ENCODE measurements at places on chromosomes 1 and 21.

- no peak overlapping the region for H3K4me3 ChIP-seq
- no peak for DNase-seq
- no peaks in the 10 kb centered on the region for H3K27me3 ChIP-seq
These were observed 31.3 kb downstream of the ACOT11 start for GRCh38 chr1:54579337-54579781.

- H3K4me1 ChIP-seq = no peaks in the 10 kb centered on the region
- no peaks in the 10 kb centered on the region for H3K36me3 ChIP-seq
- DNase-seq = no peak
- no peak overlapping the region for H3K27ac ChIP-seq
- peaks cover 41% of the 10 kb centered on the region for H3K27me3 ChIP-seq
These were observed 885 bp downstream of the KRTAP10-3 start for GRCh38 chr21:44557491-44558328.

DNA sequence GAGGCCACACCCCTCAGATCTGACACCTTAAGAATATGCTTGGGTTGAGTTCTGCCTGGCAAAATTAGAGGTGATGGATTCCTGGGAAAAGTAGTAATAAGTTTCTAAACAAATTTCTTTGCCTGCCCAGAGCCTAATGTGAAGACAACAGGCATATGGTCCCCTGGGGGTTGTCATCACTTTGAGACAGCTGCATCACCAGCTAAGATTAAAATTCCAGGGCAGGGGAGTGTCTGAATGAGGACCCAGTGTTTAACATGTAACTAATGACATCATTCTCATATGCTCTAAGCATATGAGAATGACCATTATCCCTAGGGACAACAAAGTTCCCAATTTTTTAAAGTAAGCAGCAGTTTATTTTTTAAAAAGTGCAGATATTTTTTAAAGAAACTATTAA, 432.2 kb downstream of the PCP4 start:
- no peak overlapping the region for H3K27ac ChIP-seq
- H3K36me3 ChIP-seq = no peaks in the 10 kb centered on the region
- no peaks in the 10 kb centered on the region for H3K27me3 ChIP-seq
- H3K4me1 ChIP-seq = no peaks in the 10 kb centered on the region
- H3K4me3 ChIP-seq = no peak overlapping the region
- DNase-seq = no peak

- no peaks in the 10 kb centered on the region for H3K27me3 ChIP-seq
- no peak for DNase-seq
- no peak overlapping the region for H3K27ac ChIP-seq
- H3K4me3 ChIP-seq = no peak overlapping the region
- H3K4me1 ChIP-seq = peaks cover 36% of the 10 kb centered on the region
- no peaks in the 10 kb centered on the region for H3K36me3 ChIP-seq
These were observed 197.9 kb downstream of the NCAM2 start for GRCh38 chr21:21196087-21196486.
